Amygdala (tissue), 56 donors: ENCODE measurements at places on chromosomes 13 and 19.

- no peak for DNase-seq
Observed at GRCh38 chr13:59320021-59320420, 843.7 kb downstream of the DIAPH3 start.

GRCh38 chr13:50208826-50209335 lies 193.6 kb downstream of the KCNRG start:
- no peak for DNase-seq

GRCh38 chr13:100674572-100674871 lies at the start of gene TMTC4:
TSS of gene TMTC4 (minus strand) at chr13:100674795. CDS start at chr13:100670362, 4,433 bp downstream.
- DNase-seq = no peak

GRCh38 chr13:25112695-25113255 lies 16.8 kb downstream of the PABPC3 start:
- no peak for DNase-seq

GRCh38 chr13:79589603-79590393 lies 108.8 kb downstream of the NDFIP2 start:
- DNase-seq = no peak
